ENCODE measurements at places on chromosomes 2 and 18. TPM values are rescaled to one million over a fixed set of nuclear protein-coding genes. Genes with fewer than 3 reads are reported as not detected.
A peak's percentile ranks its signal among the peaks of the same experiment; 100 is the strongest.

- DNase-seq: no peak
These were observed 25.2 kb downstream of the HS1BP3 start for GRCh38 chr2:20625491-20626391.

DNA sequence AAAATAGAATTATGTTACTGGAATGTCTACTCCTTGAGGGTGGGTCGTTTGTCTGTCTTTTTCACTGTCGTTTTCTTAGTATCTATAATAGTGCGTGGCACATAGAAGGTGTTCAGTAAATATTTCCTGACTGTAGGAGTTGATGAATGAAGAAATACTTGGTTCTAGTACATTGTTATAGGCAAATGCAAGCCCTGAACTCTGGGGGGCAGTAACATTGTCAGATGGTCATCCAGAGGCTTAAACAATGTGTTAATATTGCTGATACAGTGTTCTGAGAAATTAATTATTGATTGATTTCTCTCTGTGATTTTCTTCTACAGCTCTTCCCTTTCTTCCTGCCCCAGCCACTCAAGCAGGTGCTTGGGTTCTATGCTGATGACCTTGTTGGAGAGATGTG is 24.4 kb upstream of the THOC1 start:
- peak; percentile 33 for DNase-seq

DNA sequence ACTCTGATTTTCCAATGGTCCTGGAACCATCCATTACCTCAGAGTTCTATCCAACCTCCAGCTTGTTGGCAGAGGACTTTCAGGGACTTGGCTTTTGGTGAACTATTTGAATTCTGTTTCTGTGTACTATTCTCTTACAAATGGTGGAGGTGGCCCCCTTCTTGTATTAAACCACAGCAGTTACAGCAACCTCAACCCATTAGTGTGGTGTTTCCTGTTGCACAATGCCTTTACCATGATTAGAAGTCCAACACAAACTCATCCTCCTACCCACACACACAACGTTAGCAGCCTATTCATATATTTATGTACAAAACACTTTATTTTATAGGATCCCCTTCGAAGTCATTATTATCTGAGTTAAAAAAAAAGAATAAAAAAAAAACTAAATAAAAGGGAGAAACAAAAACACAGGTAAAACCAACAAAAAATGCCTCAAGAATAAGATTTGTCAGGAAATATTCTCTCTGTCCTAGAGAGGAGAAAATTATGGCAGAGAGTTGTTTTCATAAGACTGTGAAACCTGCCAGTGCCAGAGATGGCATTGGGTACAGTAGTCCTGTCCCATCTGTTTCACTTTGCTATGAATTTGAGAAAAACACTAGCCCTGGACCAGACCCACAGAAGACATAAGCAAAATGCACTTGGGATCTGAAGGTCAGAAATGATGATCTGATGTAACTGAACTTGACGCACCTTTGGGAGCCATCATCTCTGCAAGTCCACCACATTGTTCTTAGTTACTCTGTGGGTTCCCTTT is 1896.0 kb upstream of the PIK3C3 start:
- DNase-seq: no peak

Gene CHRND
- not detected for total RNA-seq

Gene ASIC4
- total RNA-seq: not detected

Gene KCNJ13
- not detected for total RNA-seq

Measured in dermis microvascular lymphatic vessel endothelial cell (primary cell).